ENCODE measurements at places on chromosomes 6 and 20. TPM values are rescaled to one million over a fixed set of nuclear protein-coding genes. Genes with fewer than 3 reads are reported as not detected.

DNA sequence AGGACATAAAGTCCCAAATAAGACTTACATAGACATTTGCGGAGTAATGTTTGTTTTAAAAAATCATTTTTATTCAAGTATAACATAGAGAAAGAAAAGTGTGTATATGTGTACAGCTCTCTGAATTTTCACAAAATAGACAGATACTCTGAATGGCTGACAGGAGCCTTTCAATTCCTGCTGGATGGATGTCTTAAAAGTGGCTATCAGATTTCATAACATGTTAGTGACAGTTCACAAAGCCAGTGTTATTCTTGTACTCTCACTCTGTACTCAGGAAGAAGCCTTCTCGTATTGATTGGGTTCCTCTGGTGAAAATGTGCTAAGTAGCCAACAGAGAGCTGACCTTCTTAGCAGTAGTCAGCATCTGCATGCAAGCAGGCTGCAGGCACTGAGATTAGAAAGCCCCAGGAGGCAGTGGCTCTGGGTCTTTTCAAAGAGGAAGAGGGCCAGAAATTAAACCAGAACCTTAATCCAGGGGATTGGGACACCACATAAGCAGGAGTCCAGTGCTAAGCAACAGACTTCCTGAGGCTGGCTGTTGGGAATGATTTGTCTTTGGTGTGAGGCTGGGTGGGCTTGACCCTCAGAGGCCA lies 19.7 kb downstream of the SLC17A4 start:
- no peak for DNase-seq

- no peak for DNase-seq
These were observed 15.1 kb downstream of the SLC22A3 start for GRCh38 chr6:160363016-160363996.

- no peak for DNase-seq
These were observed 57.7 kb upstream of the EZR start for GRCh38 chr6:158876886-158877285.

- DNase-seq = no peak
These were observed 3.8 kb downstream of the IGF2R start for GRCh38 chr6:159972506-159973268.

DNA sequence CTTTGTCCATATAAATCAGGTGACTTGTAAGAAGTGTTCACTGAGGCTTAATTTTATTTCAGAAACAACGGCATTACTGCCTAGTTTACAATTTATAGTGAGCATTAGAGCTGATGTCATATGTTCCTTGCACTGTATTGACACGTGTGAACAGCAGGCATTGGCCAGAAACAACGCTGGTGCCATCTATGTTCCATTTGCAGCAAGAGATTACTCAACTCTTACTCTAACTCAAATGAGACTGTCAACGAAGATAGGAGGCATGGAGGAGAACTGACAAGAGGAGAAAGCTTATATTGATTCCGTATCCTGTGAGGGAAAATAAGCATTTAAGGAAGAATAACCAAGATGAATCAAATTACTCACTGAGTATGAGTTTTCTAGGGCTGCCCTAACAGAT lies 48.4 kb downstream of the MTFR2 start:
- no peak for DNase-seq

DNA sequence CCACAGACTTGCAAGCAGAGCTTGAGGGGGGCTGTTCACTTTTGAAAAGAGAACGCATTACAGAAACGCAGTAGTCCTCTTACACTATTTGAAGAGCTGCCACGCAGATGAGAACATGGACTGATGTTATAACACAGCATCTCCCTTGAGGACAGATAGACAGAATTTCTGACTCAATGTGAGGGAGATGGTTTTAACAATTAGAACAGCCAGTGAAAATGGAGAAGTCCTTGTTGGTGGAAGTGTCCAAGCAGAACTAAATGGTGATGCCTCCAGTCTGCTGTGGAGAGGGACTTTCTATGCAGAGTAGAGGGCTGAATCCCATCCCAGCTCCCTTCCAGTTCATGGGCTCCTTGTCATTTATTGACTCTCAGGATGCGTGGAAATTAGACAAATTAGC lies 100.0 kb downstream of the RREB1 start:
- no peak for DNase-seq

PSORS1C2 gene
- total RNA-seq = not detected

All from H1 (cell line).